ENCODE measurements at places on chromosomes 3 and 15.

GRCh38 chr3:112042842-112043280 lies 8.3 kb downstream of the TMPRSS7 start:
- DNase-seq, result no peak

GRCh38 chr3:94063496-94064119 lies 747 bp downstream of the NSUN3 start:
- DNase-seq, result no peak

DNA sequence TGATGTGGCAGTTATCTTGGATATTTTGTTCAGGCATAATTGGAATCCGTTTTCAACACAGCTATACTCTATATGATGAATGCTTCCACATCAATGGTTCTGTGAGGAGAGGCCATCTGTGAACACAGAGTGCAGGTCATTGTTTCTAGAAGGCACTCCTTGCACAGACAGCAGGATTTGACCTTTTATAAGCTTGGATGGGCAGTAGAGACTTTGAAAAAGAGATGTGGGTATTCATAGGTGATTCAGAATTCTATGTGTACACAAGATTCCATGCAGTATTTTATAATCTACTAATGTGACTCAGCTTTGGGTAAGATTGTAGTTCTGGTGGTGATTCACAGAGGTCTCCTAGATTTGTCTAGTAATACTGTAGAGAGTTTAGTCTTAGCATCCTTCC lies 12.5 kb downstream of the ARPP21 start:
- no peak for DNase-seq

DNA sequence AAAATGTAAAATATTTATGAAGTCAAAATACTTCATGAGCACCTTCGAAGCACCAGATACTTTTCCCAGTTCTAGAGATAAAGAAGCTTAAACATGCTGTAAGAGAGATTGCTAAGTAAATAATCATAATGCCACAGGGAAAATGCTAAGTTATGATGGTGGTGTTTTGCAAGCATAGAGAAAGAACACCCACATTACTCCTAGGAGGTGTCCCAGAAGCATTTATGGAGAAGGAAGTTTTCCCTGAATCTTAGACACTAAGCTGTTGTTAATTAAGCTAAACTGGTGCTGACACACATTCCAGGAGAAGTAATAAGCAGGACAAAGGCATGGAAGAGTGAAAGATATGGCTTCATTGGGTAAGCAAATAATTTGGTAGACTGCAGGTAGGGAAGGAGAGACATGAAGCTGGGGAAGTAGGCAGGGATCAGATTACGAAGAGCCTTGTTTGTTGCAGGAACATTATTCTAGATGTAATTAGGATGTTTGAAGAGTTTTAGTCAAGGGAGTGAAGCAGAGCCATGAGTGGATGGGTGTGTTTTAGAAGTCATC lies 40.4 kb upstream of the CHMP2B start:
- DNase-seq, result no peak

All from stimulated activated CD4-positive, alpha-beta T cell treated with anti-CD3 and anti-CD28 coated beads, Interleukin-12 subunit alpha, Interleukin-12 subunit beta, amount 100 ng/mL, for 24 hours (primary cell).